ENCODE measurements at places on chromosomes 16 and 17. TPM values are rescaled to one million over a fixed set of nuclear protein-coding genes. Genes with fewer than 3 reads are reported as not detected.

Gene CACNG4
- not detected for total RNA-seq

Gene ZNF319
- total RNA-seq = 5.5 TPM

Gene CALB2
- total RNA-seq = under 0.01 TPM

Gene SLC25A10
- total RNA-seq = 14.2 TPM

Gene CACNB1
- total RNA-seq = 7.7 TPM

Gene ZFP90
- 22.5 TPM for total RNA-seq

Gene MSLN
- total RNA-seq = 0.32 TPM

Gene KRT36
- under 0.01 TPM for total RNA-seq

Gene NHLRC4
- total RNA-seq = 3.2 TPM

Gene AFMID
- total RNA-seq = 21.6 TPM

Gene RUSF1
- 52.2 TPM for total RNA-seq

Data from fibroblast of villous mesenchyme (primary cell).